SK-N-SH treated with all-trans-retinoic acid at 6 μM for 48 hours (cell line): ENCODE measurements at places on chromosomes 3 and 15.

- no peak for ATAC-seq
Measured at GRCh38 chr3:148720873-148721272, 23.2 kb downstream of the AGTR1 start.

GRCh38 chr3:127477396-127477795 is 113.1 kb downstream of the TPRA1 start:
- ATAC-seq, result no peak

DNA sequence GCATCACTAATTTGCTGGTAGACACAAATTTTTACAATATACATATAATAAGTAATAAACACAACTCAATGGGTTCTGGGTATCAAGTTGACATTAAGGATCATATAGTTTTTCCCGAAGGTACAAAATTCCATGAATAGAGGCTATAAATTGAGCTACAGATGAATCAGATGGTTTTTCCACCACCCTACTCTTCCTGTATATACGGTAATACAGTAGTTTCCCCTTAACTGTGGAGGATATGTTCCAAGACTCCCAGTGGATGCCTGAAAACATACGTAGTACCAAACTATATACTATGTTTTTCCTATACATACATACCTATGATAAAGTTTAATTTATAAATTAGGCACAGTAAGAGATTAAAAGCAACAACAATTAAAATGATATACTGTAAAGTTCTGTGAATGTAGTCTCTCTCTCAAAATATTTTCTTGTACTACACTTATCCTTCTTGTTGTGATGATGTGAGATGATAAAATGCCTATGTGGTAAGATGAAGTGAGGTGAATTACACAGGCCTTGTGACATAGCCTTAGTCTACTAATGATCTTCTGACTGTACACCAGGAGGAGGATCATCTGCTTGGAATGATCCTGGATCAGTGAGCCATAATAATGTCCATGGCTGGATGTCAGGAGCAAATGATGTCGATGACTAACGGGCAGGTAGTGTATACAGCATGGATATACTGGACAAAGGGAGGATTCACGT is 116.7 kb downstream of the NR1I2 start:
- ATAC-seq, result no peak

GRCh38 chr3:8777978-8778267 is 8.5 kb upstream of the OXTR start:
- no peak for ATAC-seq

- ATAC-seq, result no peak
Measured at GRCh38 chr3:119437691-119438258, 25.6 kb downstream of the TMEM39A start.

DNA sequence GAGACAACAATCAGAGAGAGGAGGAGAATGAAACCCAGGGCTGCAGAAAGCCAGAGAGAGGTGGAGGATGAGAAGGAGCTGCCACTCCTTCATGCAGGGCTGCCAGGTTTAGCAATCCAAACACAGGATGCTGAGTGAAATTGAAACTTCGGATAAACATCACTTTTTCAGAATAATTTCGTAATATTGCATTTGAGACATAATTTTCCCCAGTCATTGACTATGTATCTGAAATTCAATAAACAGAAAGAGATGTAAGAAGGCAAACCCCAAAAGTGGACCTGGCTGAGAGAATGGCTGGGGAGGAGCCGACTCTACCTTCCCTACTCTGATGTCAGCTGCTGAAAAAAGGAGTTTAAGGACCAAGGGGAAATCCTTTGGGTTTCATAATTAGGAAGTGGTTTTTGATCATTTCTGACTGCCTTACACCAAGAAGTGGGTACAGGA is 33.8 kb downstream of the SLC9A9 start:
- no peak for ATAC-seq

DNA sequence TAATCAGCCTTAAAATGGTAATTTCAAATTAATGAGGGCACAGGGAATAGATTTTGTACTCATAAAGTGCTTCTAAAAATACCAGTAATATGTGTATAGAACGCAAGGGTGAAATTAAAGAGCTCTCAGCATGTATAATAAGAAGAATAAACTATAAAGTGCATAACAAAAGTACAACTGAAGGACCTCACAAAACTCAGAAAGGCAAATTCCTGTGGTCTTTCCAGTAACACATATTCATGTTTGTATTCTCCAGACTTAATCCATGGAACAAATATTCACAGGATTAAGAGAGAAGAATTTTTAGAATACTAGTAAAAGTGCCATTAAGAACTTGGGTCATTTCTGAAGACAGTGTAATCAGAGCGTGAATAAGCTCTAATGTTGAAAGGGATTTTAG is 646.3 kb downstream of the CADM2 start:
- no peak for ATAC-seq

DNA sequence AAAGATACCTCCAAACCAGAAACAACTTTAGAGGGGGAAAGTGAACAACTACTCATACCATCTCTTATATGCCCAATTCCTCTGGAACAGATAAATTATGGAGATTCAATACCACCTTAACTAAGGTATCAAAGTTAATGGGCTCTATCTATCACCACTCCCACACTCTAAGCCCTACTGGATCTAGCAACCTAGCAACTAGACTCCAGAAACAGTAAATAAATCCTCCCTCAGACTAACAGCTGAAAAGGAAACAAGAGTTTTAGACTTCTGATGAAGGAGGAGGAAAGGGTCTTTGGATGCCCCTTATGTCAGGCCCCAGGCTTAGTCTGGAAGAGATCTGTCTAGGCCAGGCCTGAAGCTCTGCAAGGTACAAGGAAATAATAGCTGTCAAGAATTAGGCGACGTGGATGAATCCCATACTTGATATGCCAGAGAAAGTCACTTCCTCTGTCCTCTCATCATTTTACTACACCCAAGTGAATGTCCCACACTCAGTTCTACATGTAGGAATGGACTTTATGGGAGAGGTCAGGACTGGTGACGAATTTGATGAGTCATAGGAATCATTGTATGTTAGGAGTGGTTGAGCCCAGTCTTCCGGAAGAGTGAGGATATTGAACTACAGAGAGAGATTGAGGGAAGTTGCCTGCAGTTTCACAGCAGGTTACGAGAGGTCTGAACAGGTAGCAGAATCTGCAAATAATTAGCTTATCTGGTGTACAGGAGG is 113.8 kb downstream of the AKAP13 start:
- peak; percentile 92 for ATAC-seq

DNA sequence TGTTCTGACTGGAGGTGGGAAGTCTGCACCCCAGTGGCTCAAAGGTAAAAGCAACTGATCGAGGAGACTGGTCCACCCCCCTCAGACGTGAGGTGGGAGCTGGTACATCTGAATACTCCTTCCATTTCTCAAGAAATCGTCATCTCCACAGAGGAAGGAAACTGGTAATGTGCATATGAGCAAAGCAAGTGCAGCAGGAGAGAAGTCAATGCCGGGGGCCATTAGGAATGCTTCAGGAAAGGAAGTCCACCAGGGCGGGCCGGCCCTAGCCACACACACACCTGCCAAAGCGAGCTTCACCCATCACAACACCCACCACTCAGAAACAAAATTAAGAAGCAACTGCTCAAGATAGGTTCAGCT is 8.5 kb downstream of the TBC1D2B start:
- no peak for ATAC-seq

GRCh38 chr3:108546692-108547091 is 36.3 kb upstream of the MYH15 start:
- ATAC-seq, result no peak

DNA sequence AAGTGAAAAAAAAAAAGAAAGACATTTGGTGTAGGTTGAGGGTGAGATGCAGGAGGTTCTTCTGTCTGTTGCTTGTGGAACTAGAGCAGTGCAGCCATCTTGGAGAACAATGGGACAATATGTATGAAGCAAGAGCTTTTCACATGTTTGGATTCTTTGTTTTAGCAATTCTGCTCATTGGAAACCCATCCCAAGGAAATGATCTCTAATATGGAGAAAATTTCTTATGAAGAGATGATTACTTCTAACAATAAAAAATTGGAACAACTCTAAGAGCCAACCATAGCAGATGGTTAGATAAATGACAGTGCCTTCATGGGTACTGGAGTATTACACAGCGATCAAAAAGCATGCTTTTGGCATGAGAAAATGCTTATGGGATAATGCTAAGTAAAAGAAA is 56.3 kb downstream of the RASGRF1 start:
- ATAC-seq, result no peak

DNA sequence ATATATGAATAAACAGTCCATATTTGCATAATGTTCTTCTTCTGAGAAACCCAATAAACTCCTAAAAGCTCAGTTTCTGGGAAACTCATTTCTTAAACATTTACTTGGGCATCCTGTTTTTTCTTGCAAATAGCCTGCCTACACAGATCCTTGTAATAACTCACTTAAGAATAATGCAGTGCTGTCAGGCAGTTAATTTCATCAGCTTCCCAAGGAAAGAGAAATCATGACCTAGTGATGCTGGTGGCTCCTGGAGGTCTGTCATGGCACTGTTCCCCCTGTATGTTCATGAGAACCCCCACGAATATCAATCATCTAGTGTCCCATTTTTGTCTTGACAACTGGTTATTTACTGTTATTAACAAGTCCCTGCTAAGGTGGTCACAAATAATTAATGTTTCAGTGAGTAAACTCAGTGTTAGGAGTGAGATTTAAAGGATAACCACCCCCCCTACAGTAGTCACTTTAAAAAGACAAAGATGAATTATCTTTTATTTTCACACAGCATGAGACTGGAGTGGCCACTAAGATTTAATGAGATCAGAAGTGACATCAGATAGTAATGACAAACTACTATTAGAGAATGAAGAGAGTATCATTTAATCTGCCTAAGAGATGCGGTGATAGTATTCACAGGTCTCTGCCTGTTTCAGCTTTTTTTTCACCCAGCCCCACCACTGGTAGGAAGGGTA is 279.5 kb upstream of the NECTIN3 start:
- no peak for ATAC-seq

GRCh38 chr3:112334691-112335433 is 1.9 kb downstream of the CD200 start:
- no peak for ATAC-seq

DNA sequence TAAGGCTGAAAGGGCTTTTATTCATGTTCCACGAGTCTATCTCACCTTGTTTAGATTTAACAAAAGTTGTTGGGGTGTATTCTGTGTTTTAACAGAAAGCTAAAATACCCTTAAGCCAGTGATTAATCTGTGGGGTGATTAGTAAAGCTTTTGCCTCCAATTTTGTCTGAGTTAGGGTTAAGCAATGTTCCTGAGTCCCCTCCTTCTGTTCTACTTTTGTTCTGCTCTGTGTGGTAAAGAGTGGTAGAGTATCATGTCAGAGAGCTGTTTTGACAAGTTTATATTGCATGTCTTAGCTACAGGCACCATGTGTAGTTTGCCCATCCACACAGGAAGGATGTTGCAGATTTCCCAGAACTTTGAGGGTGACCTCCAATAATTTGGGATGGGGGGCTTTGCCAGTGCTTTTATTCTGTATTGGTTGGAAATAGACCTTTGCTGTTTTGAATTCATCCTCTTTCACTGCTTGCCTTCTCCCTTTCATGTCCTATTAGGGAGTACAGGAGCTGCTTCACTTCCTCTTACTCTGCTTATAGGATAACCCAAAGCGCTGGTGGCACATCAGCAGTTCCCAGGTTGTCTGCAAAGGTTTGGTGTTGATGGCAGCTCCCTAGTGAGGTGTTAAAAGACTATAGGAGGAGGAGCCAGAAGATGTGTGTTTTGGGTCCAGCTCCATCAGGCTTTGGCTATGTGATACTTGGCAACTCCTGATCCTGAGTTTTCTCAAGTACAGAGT is 7.4 kb downstream of the PDE8A start:
- no peak for ATAC-seq

GRCh38 chr3:152127058-152127457 is 141.7 kb upstream of the MBNL1 start:
- no peak for ATAC-seq

DNA sequence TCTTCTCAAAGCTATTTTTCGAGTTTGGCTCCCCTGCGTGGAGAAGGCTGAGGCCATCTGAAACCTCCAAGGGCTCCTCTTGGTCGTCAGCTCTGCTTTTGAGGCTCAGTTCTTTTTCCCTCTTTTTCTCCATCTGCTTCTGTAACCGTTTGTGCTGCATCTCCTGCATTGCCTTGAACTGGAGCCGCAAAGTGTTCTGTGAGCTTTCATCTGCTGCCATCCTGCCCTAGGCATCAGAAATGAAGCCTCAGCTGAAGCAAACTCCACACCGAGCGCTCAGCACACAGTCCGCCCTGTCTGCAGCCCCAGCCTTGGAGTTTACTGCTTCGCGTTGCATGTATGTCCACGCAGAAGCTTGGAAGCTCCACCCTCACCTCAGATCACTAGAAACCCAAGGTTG is 14.9 kb downstream of the CCDC13 start:
- no peak for ATAC-seq

DNA sequence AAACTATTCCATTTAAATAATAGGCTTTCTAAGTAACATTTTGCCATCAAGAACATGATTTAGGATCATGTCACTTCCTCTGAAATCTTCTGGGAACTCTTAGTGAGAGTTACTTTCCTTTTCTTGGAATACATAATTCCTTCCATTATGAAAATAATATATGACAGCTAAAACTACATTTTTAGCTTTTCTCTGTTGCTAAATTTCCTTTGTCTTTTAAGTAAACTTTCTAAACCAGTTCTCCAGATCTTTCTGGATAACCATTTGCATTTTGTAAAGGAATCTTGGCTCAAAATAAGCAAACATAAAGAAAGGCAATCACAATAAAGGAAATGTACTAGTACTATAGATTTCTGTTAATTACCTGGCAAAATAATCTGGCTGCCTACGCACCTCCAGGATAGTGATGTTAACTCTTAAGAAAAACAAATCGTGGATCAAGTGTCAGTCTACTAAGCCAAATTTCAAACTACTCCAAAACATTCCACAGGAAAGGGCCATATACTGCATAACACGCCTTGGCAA is 165.7 kb downstream of the ZNF385D start:
- no peak for ATAC-seq

GRCh38 chr3:31505371-31506048 is 27.2 kb upstream of the STT3B start:
- ATAC-seq, result no peak

DNA sequence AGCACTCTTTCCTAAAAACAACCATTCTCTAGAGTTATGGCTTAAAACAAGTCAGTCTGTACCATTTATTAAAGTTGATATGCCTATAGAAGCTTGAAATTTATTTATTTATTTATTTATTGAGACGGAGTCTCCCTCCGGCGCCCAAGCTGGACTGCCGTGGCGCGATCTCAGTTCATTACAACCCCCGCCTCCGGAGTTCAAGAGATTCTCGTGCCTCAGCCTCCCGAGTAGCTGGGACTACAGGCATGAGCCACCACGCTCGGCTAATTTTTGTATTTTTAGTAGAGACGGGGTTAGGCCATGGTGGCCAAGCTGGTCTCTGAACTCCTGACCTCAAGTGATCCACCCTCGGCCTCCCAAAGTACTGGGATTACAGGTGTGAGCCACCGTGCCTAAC is 1.5 kb upstream of the TTC14 start:
- no peak for ATAC-seq
